ENCODE measurements at places on chromosomes 4 and X.

- no peak for DNase-seq
Observed at GRCh38 chrX:83934220-83934619, 73.3 kb downstream of the CYLC1 start.

GRCh38 chr4:15914291-15914690 is 24.2 kb downstream of the FGFBP1 start:
- DNase-seq, result no peak

- DNase-seq, result no peak
Observed at GRCh38 chr4:91488946-91489345, 814.8 kb upstream of the GRID2 start.

DNA sequence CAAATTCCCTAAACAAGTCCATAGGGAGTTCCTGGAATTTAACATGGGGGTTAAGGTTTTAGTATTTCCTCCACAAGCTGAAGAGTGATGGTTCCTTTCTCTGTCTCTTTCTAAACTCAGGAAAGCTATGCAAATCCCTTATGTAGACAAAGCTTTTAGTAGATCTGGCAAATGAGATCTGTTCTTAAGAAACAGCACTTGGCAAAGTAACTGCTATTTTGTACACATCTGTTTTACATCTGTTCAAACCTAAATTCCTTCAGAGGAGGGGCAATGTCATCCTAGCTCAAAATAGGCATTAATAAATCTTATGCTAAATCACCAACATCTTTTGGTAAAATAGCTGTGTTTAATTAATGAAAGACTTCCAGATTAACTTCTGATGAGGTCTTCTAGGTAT is 137.8 kb upstream of the TBC1D9 start:
- DNase-seq, result no peak

DNA sequence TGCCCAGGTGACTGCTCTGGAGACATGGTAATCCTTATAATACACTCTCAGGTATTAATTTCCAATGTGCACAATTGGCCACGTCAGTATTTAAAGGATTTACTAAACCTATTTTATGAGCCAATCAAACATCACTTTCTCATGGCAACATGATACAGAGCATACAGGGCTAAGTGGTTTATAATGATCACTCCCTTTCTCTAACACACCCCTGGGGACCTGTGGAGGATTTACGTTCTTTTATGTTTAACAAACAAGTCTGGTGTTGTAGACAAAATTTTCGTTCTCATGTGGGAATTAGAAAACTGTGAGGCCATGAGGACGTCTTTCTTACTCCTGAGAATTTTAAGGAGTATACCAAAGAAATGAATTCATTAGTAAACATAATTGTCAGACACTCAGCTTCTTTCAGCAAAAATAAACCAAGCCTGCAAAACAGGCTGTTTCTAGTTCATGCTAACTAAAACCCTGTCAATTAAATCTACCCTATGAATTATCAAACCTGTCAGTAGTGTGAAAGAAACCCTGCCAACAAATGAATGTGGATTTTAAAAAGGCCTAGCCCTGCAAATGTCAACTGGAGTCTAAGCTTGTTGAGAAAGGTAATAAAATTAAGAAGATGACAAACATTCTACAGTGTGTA is 155.8 kb downstream of the PDGFC start:
- DNase-seq, result no peak
